ENCODE measurements at places on chromosomes 1 and 21.

DNA sequence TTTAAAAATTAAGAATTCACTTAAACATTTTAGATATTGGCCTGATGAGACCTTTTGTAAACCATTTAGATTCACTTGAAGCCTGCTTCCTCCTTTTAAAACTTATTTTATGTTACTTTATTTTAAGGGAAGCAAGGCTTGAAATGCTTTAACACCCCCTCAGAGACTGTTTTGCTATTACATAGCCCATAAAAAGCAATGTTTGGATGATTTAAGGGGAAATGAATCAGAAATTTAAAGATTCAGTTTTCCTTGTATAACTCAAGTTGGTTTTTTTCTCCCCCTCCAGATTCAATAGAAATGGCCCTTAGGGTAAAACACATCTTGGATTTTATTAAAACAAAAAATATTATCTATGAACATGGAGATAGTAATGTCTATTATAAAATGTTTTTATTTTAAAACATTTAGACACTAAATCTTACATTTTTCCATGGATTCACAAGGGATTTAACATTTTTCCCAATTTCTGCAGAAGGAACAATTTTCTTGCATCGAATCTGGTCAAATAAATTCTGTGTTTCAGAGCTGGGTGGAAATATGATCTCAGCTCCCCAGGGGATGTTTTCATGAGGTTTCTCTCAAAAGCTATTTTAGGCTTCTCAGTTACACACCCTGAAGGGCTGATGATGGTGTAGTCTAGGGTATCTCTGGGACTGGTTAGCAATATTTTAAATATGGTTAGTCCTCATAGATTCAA, 69.3 kb upstream of the WARS2 start:
- DNase-seq: no peak

GRCh38 chr1:184223216-184223615, 163.6 kb upstream of the C1orf21 start:
- no peak for DNase-seq

DNA sequence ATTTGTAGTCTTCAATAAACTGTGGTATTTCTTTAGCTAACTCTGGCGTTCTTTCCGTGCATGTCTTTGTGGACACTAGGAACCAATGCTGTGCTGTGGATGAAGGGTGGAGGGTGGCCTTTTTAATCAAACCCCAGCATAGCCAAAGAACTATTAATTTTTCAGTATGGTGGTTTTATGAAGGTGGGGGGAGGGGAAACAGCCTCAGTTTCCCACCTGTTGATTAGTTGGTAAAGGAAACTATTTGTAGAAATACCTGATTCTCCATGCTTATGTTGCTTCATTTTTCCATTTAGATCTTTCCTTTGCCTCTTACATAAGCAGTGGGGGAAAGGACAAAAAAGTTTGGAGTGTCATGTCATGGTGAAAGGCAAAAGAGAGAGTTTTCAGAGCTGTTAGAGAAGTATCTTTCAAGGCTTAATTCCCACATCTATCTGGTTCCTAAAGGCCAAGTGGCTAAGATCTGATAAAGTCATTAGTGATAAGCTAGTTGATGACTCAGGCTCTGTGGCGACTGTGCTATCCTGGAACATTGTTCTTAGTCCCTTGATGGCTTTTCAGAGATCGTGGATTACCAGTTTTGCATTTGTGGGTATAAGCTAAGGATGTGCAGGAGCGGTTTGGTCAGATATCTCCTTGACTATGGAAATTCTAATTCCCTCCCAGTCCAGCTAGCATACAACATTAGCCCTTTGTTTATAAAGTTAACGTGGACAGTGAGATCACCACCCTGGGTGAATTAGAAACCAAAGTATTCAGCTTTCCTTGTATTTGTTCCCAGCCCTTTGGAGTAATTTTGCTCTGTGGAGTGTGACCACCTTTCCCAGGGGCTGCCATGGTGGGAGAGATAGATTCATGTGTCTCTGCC, 8.7 kb upstream of the HAX1 start:
- DNase-seq: no peak

- DNase-seq: no peak
Observed at GRCh38 chr1:63903947-63904610, 130.3 kb downstream of the ROR1 start.

- DNase-seq: no peak
Observed at GRCh38 chr1:52482326-52483004, 70.4 kb downstream of the TUT4 start.

DNA sequence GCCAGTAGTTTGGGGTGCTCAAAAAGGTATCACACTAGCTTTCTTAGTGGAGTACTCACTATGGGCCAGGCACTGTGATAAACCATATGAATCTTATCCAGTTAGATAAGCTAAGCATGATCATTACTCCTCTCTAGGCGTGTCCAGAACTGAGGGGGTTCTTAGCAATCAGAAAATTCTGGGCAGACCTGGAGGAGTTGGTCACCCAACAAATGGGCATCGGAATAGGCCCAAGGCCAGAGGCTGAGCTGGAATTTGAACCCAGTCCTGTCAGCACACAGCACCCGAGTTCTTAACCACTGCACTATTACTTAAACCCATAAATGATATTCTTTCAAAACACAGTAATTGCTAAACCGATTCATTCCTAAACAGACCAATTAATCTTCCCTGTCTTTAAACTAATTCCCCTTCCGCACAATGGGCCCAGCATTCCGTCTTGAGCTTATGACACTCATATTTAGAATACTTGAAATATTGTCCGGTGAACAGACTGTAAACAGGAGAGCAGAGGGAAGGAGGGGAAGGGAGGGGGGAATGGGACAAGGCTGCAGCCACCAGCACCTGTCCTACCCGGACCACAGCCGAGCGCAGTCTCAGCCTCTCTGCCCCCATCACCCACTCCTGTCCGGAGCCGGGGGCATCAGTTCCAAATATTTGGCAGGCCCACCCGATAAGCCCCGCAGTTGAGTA, 113.0 kb upstream of the GADD45A start:
- DNase-seq: no peak

DNA sequence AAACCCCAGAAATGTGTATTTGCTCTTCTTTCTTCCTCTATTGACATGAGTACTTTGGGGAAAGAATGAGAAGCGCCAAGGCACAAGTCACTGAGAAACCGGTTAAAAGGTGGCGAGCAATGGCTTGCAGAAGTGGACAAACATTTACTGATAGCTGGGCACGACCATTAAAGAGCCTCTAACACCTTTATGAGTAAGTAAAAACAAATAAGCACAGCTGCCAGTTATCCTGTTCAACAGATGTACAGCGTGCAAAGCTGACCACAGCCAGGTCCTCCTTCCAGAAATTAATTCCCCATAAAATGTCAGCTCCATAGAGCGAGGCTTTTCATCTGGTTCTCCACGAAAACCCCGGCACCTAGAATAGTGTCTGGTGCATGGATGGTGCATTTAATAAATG, 72.7 kb downstream of the CAPZB start:
- DNase-seq: no peak

- DNase-seq: no peak
Observed at GRCh38 chr21:24290151-24290833, 1317.0 kb downstream of the MRPL39 start.

- DNase-seq: no peak
Observed at GRCh38 chr1:40954626-40955025, 24.9 kb upstream of the CTPS1 start.

- DNase-seq: no peak
Observed at GRCh38 chr1:107563441-107563840, 401.5 kb downstream of the VAV3 start.

DNA sequence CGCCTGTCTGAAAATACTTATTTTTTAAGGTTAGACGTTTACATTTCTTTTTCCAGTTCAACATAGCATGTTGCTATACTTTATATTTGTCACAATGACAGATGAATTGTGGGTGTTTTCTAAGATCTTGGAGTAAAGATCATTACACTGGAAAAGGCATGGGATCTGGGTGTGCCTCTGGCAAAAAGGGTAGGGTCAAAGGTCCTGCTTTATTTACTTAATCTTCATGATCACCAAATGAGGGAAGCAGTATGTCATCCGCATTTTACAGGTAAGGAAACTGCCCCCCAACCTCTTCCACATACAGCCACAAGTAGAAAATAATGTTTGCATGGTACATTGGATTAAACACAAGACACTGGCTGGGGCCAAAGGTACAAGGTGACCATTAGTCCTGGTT, 12.5 kb upstream of the SMPDL3B start:
- no peak for DNase-seq

GRCh38 chr1:47834326-47834725, 162.9 kb downstream of the TRABD2B start:
- no peak for DNase-seq

GRCh38 chr1:56578138-56578962, 1.0 kb downstream of the PLPP3 start:
- DNase-seq: peak; percentile 77

GRCh38 chr21:32916522-32917099, 109.1 kb upstream of the OLIG2 start:
- no peak for DNase-seq

GRCh38 chr1:41537788-41538351, 53.4 kb upstream of the EDN2 start:
- no peak for DNase-seq

- no peak for DNase-seq
Observed at GRCh38 chr1:89978755-89979154, 16.2 kb upstream of the ZNF326 start.

GRCh38 chr1:231338270-231339128, at the start of gene SPRTN:
SPRTN (plus strand) TSS chr1:231338293; CDS start chr1:231338384, 91 bp downstream.
- DNase-seq: no peak

DNA sequence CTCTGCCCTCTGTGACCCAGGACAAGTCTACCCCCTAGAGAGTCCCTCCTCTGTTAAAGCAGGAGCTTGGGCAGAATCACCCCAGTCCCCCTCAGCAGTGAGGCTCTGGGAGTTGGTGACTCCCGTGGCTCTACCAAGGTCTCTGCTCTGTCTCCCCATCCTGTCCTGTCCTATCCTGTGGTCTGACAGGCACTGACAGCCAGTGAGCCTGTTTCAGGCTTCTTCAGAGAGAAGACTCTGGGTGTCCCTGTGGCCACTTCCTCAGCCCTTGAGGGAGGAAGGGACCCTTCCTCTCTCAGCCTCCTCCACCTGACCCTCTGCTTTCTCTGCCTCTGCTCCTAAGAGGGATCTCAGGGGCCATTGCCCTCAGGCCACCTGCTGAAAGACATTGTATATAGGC, 148.7 kb downstream of the FCRL5 start:
- DNase-seq: no peak

DNA sequence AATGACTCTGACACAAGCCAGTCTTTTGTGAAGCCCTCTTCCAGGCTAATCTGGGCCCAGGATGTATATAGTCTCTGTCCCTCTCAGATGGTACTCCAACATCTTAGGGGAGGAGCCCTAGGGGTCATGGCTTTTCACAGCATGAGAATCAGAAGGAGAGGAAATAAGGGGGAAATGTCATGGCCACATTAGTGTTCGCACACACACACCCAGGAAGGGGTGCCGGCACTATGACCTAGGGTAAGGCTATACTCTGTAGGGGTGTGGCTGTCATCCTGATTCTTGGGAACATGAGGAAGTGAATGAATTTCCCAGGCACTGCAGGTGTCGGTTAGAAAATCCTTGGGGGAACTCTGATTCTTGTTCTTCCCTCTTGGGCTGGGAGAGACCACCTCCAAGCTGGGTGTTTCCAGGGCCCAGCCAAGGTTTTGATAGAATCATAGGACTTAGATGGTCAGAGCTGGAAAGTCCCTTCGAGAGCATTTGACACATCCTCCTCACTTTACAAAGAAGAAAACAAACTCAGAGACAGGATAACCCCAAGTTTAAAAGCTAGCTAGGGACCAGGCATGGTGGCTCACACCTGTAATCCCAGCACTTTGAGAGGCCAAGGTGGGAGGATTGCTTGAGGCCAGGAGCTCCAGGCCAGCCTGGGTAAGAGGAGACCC, 22.0 kb downstream of the GFI1 start:
- DNase-seq: no peak

DNA sequence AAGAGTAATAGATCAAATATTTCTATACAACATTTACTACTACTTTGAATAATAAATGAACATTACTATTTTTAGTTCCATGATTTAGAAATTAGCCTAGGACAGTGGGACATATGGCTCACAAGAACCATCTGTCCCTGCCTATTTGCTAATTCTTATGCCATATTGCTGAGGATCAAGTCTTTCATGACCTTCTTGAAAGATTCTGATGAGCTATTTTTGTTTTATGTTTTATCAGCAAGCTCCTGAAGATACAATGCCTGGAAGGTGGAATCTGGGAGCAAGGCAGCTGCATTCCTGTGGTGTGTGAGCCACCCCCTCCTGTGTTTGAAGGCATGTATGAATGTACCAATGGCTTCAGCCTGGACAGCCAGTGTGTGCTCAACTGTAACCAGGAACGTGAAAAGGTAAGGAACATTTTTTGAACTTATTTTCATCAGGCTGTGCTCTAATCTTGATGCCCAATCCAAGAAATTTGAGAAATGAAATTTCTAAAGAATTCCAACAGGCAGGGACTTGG, 326.7 kb downstream of the PAPPA2 start:
- DNase-seq: no peak

DNA sequence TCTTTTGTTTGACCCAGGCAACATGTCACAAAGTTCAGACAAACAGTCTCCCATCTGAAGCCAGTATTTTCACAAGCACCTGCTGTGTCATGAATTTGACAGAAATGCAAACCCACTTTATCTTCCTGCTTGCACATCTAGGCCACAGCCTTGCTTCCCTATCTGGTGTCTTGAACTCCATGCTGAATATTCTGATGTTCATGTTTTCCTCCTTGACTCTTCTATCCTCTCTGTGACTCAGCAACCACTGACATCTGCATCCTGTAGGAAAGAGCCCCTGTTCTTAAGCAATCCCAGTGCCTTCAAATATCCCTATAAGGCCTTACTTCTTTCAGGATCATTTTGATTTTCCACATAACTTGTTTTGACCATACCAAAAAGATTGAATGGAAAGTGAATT, 6.5 kb downstream of the CD55 start:
- DNase-seq: no peak

- no peak for DNase-seq
Observed at GRCh38 chr1:75132812-75133619, 1.2 kb upstream of the LHX8 start.

GRCh38 chr21:41562101-41563000, 54.4 kb upstream of the TMPRSS2 start:
- no peak for DNase-seq

GRCh38 chr1:54413295-54413694, 7.1 kb upstream of the SSBP3 start:
- DNase-seq: no peak

GRCh38 chr1:9476790-9477463, 62.3 kb upstream of the SLC25A33 start:
- no peak for DNase-seq

DNA sequence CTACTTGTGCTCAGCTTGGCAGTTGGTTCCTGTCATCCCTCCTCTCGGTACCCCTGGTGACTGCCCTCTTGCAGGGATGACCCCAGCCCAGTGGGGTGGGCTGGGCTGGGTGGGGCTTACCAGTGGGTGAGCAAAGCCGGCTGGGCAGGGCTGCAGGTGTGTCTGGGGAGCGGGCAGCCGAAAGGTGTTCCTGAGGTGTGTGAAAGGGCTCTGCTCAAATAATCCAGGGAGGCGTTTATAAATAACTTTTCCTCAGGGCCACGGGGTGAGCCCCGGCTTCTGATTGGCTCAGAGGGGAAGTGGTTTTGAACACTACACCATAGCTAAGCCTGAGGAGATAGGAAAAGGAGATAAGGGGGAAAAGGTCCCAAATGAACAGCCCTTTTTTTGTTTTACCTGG, at the start of gene SLC26A9:
Gene SLC26A9 (minus strand): TSS at position 212 of the 400 bp plus-strand sequence. CDS start 7,636 bp downstream, outside the sequence.
- DNase-seq: no peak

GRCh38 chr21:42103843-42104242, 32.7 kb downstream of the UMODL1 start:
- DNase-seq: no peak
